ENCODE measurements at places on chromosomes 6 and 20. TPM values are rescaled to one million over a fixed set of nuclear protein-coding genes. Genes with fewer than 3 reads are reported as not detected.

Gene SCGN
- total RNA-seq = not detected

Gene ZC2HC1B
- not detected for total RNA-seq

Gene PTCHD4
- total RNA-seq = 3.5 TPM

Gene ZSCAN31
- total RNA-seq = 38.3 TPM

Gene HTR1E
- not detected for total RNA-seq

Gene PI3
- total RNA-seq = not detected

Gene FILIP1
- 0.29 TPM for total RNA-seq

Gene TSPO2
- not detected for total RNA-seq

Gene CDH26
- total RNA-seq = 0.50 TPM

Gene HLA-DQA1
- total RNA-seq = not detected

Gene CRISP2
- total RNA-seq = not detected

All from smooth muscle cell of trachea (primary cell).